ENCODE measurements at places on chromosomes 11 and 22. TPM values are rescaled to one million over a fixed set of nuclear protein-coding genes. Genes with fewer than 3 reads are reported as not detected.

The NR1H3 gene
- polyA plus RNA-seq = 16.5 TPM

The CCDC87 gene
- polyA plus RNA-seq = 0.48 TPM

The CHADL gene
- polyA plus RNA-seq = 0.22 TPM

The KCNJ11 gene
- 8.0 TPM for polyA plus RNA-seq

The OR2D2 gene
- polyA plus RNA-seq = not detected

The WBP2NL gene
- not detected for polyA plus RNA-seq

The CRYBA4 gene
- not detected for polyA plus RNA-seq

The POU2AF1 gene
- not detected for polyA plus RNA-seq

The CFL1 gene
- 1,984 TPM for polyA plus RNA-seq

The ART5 gene
- polyA plus RNA-seq = not detected

The MUC5AC gene
- polyA plus RNA-seq = not detected

The C11orf21 gene
- polyA plus RNA-seq = not detected

The PLEKHA7 gene
- polyA plus RNA-seq = 60.7 TPM

The UBE4A gene
- 36.9 TPM for polyA plus RNA-seq

The NUDT8 gene
- 2.9 TPM for polyA plus RNA-seq

The SCGB2A2 gene
- not detected for polyA plus RNA-seq

The OR52H1 gene
- polyA plus RNA-seq = not detected

The ALDH3B1 gene
- not detected for polyA plus RNA-seq

The PAX6 gene
- 72.6 TPM for polyA plus RNA-seq

The CPSF7 gene
- 82.5 TPM for polyA plus RNA-seq

The CECR2 gene
- polyA plus RNA-seq = 2.1 TPM

The CENPM gene
- 2.1 TPM for polyA plus RNA-seq

The PLAAT3 gene
- not detected for polyA plus RNA-seq

The DCDC1 gene
- polyA plus RNA-seq = 5.0 TPM

All from neural cell (in vitro differentiated cells).